ENCODE measurements at places on chromosomes 1 and 21.

DNA sequence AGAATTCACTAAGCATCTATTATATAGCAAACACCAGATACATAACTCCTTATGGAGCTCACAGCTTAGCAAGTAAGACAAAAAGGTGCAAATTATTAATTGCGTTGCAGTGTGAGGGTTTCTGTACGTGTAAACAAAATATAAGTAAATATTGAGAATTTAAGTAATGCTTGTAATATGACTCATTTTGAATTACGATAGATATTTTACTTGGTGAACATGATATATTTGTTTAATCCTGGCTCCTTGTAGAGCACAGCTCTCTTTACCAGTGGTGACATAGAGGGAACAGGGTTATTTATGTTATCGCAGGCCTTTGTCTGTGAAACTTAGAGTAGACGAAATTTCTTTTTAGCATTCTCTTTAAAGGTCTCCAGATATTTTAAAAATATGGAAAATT lies 36.4 kb downstream of the LYPLAL1 start:
- DNase-seq, result no peak

GRCh38 chr1:92326681-92327080 lies 27.8 kb downstream of the RPAP2 start:
- no peak for DNase-seq

DNA sequence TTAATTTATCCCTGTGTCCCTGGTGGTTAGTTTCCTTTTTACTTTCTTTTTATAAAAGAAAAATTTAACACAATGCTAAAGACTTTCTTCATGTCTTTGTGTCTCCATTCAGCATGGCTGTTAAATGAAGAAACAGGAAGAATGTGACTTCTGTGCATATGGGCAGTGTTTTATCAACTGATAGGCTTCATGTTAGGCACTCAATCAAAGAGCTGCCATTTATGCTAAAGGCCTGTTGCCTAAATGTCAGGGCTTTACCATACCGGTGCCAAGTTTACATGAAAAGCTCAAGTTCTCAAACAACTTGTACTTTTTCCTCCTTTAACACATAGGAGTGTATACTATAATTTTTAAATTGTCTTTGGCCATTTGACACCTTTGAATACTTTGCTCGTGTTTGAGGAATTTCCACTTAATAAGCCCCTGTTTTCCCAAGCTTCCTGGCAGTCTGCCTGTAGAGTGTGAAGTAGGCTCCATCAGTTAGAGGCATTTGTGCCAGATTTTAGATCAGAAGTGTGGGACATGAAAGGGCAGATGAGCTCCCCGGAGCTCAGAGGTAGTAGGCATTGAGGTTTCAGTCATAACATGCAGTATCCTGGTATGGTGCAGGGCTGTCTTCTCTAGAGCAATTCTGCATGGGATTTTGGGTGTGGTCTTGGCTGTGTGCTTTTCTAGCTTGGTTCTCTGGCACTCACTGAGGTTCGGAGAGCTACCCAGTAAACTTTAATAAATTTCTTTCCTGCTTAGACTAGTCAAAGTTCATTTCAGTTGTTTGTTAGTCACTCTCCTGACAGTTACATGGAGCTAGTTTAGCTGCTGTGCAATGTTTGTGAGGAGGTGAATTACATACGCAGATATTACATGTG lies 119.0 kb downstream of the LEPR start:
- DNase-seq, result no peak

- no peak for DNase-seq
These were observed 176.5 kb upstream of the HOOK1 start for GRCh38 chr1:59638231-59638711.

DNA sequence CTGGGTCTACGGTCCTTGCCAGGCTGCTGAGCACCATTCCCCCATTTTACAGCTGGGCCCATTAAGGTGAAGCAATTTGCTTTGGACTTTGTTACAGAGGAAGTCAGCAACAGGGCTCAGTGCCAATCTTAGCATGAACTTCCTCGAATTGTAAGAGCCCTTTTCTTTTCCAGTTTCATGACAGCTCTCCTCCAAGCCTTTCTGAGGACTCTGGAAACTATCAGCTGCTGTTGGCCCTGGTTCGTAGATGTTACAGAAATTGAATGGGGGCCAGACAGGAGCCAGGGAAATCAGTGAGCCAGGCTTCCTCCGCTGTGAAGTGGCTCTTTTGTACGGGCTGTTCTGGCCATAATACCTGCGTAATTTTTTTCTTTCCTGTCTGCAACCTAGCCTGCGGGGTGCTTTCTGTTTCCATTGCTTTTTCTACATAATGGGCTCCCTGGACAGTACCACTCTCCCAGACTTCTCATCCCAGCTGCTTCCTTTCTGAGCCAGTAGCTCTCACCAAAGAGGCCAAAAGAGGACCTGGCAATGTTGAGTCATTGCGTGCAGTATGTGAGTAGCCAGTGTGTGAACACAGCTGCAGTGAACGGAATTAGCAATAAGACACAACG lies 386.3 kb downstream of the DISC1 start:
- DNase-seq, result no peak

DNA sequence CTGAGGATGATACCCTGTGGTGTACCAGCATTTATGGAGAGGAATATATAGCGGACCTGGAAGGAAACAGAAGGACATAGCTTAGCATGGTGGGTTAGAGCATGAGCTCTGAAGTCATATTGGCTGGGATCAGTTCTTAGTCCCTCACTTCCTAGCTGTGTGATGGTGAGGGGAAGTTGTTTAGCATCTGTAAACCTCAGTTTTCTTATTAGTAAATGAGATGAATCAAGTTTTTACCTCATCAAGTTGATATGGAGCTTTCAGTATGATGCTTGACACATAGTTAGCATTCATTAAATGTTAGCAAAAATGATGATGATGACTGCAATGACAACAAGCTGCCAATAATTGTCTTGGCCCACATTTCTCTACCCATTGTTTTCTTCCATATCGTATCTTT lies 84.8 kb downstream of the NEK7 start:
- no peak for DNase-seq

DNA sequence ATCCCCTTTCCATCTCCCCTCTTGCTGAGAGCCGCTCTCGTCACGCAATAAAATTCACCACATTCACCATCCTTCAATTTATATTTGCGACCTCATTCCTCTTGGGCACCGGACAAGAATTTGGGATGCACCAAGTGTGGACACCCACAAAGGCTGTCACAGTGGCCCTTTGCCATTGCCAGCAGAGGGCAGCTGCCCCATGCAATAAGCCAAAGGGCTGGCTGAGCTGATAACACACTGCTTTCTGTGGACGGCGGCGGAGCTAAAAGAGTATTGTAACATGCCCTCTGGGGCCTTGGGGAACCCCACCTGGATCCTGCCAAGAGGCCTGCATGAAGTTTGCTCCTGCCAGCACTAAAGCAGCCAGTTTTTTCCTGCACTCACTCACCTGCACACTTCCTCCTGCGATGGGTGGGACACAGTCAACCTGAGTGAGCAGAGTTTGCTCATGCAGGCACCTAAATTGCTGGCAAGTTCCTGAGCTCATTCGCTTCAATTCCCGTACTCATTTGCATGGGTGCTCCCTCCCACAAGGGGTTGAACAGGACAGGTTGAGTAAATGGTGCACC lies 792.3 kb upstream of the ADAMTS5 start:
- DNase-seq, result no peak
